ENCODE measurements at places on chromosomes 6 and 20.
A peak's percentile ranks its signal among the peaks of the same experiment; 100 is the strongest.

GRCh38 chr6:118528129-118528528 lies 20.0 kb upstream of the PLN start:
- DNase-seq = no peak

- no peak for DNase-seq
Observed at GRCh38 chr6:108768792-108769524, 79.3 kb upstream of the ARMC2 start.

- no peak for DNase-seq
Observed at GRCh38 chr6:108699290-108700041, 138.7 kb downstream of the FOXO3 start.

DNA sequence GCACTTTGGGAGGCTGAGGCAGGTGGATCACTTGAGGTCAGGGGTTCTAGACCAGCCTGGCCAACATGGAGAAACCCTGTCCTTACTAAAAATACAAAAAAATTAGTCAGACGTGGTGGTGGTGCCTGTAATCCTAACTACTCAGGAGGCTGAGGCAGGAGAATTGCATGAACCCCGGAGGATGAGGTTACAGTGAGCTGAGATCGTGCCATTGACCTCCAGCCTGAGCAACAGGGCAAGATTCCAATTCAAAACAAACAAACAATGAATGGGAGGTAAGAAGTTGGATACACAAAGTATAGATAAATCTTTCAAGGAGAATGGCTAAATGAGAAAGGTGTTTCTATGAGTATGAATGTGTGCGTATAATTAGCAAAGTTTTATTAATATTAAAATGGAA lies 75.3 kb downstream of the REV3L start:
- DNase-seq = no peak

GRCh38 chr6:87742106-87742505 lies 40.1 kb upstream of the AKIRIN2 start:
- peak; percentile 32 for DNase-seq

GRCh38 chr6:133890711-133891148 lies 1.8 kb downstream of the TCF21 start:
- no peak for DNase-seq

DNA sequence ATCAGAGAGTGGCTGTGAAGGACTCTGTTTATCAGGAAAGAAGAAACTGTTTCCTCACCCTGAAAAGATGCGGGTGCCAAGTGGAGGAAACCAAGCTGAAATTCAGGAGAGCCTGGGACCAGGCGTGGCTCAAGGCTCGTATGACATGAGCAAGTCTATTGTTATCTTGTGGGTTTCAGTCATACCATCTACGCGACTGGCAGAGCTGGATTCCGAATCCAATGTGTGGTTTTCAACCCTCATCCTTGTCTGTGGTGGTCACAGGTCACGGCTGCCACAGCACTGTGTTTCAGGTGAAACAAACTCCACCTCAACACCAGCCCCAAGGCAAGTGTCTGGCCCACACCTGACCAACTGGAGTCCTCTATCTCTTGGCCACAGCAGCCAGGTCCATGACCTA lies 9.1 kb downstream of the MC3R start:
- no peak for DNase-seq

- DNase-seq = no peak
Observed at GRCh38 chr6:37531026-37531425, 31.3 kb upstream of the CCDC167 start.

GRCh38 chr20:42218621-42219374 lies 600.6 kb upstream of the CHD6 start:
- DNase-seq = no peak

DNA sequence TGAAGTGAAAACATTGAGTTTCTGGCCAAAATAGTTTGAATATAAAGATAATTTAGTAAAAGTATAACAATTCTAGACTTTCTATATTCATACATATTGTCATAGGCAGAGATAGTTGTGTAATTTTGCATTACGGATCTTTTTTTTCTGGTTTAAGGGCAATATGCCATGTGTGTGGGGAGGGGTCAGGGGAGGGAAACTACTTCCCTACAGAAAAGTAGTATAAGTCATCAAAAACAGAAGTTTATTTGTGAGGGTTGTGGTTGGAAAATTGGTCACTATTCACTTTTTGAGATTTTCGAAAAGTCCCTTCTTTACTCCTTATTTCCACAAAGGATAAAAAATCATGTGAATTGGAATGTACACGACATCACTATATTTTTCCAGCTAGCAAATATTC lies 288.2 kb upstream of the PREP start:
- DNase-seq = no peak

- no peak for DNase-seq
Observed at GRCh38 chr20:63522981-63523611, 2.5 kb downstream of the PPDPF start.

- no peak for DNase-seq
Observed at GRCh38 chr6:131636880-131637792, at the start of gene ENPP3. ENPP3 (plus strand) TSS chr6:131637302; CDS start chr6:131637385, 83 bp downstream.

- DNase-seq = no peak
Observed at GRCh38 chr6:73955800-73956199, 259.8 kb downstream of the CD109 start.

DNA sequence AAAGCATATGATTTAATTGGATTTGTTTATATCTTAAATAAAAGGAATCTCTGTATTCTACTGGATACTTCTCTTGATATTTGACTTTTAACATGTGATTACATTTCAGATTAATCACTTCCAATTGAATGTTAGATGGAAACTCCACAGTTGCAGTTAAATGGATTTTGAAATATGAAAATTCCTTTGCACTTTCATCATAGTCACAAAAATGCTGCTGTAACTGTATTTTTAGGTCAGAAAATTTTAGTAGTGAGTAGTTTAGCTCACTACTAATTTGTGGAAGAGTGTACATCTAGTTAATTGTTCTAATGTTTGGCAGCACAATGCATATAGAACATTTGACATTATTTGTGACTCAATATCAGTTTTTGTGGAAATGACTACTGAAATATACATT lies 26.8 kb downstream of the PTCHD4 start:
- no peak for DNase-seq

GRCh38 chr6:166308769-166309589 lies 787 bp upstream of the PRR18 start:
- DNase-seq = no peak

DNA sequence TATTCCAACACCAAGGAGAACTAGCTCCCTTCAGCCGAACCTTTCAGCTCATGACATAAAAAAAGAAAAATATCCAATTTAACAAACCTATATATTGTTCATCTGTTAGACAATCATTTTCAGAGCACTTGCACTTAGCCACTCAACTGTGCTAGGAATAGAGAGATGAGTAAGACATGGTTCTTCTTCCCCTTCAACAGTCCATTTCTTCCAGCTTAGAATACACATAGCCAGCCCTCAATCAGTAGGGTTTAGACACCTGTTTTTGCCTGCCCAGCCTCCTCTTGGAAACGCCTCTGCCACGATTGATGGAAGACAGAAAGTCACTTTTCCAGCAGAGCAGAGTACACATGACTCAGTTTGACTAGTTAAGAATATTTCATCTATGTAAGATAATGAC lies 21.8 kb downstream of the ADNP start:
- DNase-seq = no peak

DNA sequence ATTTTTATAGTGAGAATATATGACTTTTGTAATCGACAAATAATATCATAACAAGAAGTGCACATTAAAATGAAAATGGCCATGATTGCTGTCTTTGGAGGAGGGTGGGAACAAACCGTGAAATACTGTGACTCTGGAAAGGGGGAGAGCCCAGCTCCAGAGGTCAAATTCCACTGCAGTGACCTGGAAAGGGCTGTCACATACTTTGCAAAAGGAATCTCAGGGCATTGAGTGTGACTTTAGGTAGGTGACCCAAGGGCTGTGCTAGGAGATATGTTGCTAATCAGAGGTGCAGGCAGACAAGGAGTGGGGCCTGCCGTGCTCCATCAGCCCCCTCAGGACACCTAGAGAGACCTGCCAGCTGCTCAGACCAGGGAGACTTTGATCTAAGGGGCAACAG lies 28.1 kb upstream of the BMP7 start:
- no peak for DNase-seq

DNA sequence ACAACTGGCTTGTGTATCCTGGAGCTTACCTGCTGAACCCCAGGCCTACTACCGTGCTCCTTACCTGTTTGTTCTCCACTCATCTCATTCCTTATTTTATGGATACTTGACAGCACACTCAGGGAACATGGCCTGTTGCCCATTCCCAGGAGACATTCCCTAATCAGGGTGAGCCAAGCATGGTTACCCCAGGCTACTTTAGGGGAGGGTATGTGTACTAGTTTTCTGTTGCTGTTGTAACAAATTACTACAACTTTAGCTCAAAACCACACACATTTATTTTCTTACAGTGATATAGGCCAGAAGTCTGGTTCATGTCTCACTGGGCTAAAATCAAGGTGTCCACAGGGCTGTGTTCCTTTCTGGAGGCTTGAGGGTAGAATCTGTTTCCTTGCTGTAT lies 15.0 kb upstream of the TRAM2 start:
- no peak for DNase-seq

DNA sequence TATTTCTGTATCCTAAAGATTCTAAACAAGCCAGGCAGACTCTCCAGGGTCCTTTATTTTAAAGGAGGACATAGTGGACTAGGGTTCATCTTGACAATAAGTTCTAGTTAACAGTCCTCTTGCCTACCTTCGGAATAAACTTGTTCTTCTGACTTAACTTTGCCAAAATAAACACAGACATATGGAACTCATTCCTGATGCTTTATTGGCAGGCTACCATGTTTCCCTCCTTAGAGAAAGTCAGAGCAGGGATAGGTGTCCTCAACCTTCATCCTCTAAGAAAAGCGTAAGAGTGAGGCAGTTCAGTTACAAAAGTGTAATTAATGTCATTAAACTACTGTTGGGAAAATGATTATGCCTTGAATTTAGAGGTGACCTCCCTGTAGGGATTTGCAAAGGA lies 46.9 kb upstream of the NRSN1 start:
- no peak for DNase-seq

GRCh38 chr6:25447570-25447929 lies 168.4 kb downstream of the CARMIL1 start:
- DNase-seq = no peak

DNA sequence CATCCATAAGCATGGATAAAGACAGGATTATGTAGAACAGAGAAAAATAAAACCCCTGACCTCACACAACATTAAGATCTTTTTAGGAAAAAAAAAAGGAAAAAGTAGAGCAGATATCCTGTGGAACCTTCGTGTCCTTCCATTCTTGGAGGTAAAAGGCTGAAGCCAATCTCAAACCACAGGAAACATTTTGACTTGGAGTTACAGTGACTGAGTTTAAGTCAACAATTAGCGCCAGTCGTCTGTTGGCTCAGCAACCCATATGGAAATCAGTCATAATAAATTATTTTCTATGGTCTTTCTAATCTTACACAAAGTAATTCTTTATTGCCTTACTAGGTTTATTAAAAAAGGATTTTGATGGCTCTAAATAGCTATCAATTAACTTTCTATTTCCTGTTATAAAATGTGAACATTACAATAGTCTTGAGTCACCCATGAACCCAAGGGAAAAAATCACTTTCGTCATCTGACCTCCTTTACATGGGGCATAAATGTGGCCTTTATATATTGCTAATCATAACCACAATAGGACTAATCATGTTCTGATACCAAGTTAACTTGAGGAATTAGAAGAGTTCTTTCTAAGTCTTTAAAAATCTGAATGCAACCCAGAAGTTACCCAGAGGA lies 592.9 kb downstream of the TFAP2B start:
- DNase-seq = no peak

DNA sequence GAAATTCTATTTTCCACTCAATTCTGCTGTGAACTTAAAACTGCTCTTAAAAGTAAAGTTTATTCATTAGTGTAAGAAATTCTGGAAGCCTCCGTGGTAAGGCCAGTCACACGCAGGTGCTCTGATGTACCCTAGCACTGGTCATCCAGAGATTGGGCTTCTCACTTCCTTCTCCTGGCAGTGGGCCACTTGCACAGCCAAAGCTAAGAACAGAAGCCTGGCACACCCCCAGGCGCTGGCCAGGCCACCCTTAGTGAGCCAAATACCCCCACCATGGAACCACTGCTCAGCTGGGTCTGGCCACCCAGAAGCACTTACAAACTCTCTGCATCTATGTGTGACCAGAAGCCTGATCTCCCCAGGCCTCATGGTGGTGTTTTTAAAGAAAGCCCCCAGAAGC lies 35.3 kb upstream of the ARFGEF2 start:
- no peak for DNase-seq

DNA sequence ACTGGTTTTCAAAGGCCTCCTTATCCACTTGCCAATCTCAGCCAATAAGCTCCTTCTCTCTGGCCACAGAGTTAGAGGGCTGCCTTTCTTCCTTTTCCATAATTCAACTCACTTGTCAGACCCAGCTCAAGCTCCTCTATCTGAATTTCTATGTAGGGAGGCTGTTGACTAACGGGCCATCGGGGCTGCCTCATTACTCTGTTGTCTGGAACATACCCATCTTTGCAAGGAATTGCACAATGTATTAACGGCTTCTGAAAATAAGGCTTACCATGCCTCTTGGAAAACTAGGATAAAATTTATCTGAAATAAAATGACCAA lies 28.5 kb upstream of the KIF6 start:
- DNase-seq = no peak

GRCh38 chr6:399785-400534 lies 8.4 kb downstream of the IRF4 start:
- DNase-seq = no peak

GRCh38 chr6:158772172-158772571 lies 47.0 kb downstream of the EZR start:
- no peak for DNase-seq

DNA sequence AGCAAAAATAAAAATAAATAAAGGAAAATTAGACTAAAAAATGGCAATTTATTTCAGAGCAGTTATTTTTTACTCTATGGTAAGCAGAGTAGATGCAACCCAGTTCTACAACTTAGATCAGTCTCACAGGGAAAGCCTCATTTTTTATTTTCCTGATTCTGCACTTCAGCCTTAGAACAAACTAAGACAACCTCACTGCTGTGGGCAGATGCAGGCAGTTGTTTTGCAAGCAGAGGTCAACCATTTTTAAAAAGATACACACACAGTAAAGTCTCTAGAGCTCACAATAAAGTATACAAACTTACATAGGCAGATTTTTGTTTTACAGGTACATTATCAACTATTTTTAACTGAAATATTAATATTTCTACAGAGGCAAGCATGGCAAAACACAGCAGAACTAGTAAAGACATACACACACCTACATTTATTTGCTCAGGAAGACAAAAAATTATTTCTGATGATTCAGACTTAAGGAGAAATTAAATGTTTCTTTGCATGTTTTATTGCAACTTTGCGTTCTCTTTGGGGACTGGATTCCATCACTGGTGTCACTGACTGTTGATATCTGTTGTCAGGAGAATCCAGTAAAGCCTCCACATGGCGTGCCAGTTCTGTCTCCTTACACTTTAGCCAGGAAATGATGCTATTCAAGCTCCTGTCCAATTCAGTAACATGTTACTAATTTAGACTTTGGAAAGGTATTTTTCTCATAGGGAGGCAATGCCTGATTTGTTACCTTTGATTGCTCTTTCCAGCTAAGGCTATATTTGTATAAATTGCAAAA lies 102.7 kb downstream of the TRDN start:
- DNase-seq = no peak

DNA sequence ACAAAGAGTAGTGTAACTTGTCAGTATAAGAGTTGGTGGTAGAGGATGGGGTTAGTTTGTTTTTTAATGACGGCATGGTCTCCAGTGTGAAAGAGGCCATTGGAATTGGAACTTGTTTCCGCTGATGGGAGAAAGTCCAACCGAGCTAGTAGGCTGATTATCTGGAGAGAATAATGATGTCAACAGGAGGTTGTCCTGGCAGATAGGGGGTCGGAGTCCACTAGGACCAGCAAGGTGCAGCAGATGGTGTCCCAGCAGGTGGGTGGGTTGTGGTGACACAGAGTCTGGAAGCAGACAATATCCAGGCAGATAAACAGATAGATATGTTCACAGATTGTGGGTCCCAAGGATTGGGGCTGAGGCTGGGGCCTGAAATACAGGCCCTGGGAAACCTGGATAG lies 35.1 kb downstream of the PKIB start:
- DNase-seq = no peak

Measured in activated gamma-delta T cell treated with Interleukin-2 at 50 U/mL for 16 hours (primary cell).